ENCODE measurements at places on chromosomes 16 and 17.
A peak's percentile ranks its signal among the peaks of the same experiment; 100 is the strongest.

DNA sequence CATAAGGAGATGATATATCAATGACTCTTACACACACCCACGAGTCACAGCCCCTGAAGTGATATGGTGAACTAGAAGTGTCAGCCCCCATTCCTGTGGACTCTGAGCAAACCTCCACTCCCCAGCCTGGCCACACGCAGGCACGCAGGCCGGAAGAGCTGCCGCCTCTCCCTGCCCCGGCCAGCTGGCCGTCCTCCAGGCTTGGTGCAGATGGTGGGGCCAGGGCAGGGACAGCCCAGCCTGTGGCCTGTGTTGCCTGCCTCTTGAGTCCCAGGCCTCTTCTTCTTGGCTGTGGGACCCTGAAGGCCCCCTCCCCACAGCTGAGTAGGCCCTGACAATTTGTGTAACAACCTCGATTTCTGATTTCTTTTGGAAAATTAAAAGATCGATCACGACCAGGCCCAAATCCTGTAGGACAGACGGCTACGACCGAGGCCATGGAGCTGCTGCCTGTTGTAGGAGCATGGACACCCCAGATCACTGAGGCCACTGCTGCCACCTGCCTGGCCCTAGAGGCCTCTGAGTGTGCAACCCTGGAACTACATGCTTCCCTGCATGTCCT is 10.0 kb upstream of the MPRIP start:
- DNase-seq: peak; percentile 73

- DNase-seq: no peak
Measured at GRCh38 chr17:58231641-58232040, 6.7 kb upstream of the LPO start.

- DNase-seq: no peak
Measured at GRCh38 chr17:40021451-40021971, 6.3 kb downstream of the CSF3 start.

- no peak for DNase-seq
Measured at GRCh38 chr17:41919165-41919817, 540 bp upstream of the ACLY start.

DNA sequence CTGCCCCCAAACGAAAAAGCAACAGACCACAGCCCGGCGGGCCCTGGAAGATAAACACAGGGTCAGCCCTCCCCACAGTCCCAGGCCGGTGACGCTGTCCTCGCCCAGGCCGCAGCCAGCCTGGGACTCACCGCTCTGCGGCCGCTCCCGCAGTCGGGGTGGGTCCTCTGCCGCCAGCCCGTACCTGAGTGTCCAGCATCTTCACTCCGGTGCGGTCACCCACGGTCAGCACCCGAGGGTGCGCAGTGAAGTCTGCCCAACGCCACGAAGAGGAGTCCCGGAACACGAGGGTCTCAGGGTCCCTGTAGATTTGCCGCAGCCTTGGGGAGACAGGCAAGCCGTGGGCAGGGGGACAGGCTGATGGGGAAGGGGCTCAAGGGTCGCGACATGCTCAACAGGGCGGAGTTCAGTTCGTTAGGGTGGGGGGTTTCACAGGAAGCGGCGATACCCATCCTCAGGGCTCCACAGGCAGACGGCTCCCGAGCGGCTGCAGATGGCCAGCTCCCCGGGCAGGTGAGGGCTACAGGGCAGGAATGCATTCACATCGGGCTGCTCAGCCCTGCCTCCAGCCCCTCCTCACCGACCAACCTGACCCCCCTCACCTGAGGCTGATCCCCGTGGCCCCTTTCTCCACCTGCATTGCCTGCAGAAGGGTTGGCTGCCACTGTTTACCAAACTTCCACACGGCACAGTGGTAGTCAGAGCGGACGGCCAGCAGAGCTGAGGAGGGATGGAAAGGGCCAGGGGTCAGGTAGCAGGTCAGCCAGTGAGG is 5.5 kb downstream of the TAF1C start:
- no peak for DNase-seq

GRCh38 chr17:27848931-27849330 is 44.2 kb downstream of the LYRM9 start:
- DNase-seq: peak; percentile 57

- DNase-seq: no peak
Measured at GRCh38 chr17:3656353-3656752, 12.0 kb downstream of the TAX1BP3 start.

DNA sequence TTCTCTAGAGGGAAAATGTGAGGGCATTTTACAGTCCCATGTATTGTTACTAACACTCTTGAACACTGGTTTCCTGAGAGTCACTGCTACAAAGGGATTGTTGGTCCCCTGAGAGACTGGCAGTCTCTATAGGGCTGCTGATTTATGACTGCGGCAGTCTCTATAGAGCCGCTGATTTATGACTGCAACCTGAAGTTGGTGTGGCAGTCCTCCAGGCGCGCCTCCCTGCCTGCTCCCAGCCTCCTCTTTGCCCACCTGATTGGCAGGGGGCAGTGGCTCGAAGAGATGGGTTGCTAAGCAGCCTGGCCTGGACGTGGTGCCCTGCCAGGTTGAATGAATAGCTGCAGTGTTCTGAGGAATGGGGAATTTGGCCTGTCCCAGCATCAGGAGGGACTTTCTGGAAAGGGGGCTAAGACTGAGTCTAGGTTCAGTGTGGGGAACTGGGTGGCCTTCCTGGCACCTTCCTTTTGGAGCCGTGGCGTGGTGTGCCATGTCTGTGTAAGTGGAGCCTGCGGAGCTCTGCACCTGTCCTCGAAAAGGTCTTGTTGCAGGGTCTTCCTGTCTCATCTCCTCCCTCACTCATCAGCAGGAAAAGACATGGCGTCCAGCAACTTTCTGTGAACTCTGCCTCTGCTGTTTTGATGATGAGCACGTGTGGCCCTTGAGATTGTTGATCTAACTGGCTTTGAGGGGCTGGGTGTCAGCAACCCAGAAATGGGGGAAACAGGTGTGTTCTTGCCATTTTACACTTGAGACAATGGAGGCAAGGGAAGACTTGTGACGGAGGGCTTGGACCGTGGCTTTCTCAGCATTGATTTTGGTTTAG is 24.9 kb downstream of the SAP30BP start:
- DNase-seq: no peak

- no peak for DNase-seq
Measured at GRCh38 chr17:16617481-16618060, 36.1 kb downstream of the ZNF624 start.

- DNase-seq: no peak
Measured at GRCh38 chr16:58001781-58002415, 691 bp downstream of the USB1 start.

DNA sequence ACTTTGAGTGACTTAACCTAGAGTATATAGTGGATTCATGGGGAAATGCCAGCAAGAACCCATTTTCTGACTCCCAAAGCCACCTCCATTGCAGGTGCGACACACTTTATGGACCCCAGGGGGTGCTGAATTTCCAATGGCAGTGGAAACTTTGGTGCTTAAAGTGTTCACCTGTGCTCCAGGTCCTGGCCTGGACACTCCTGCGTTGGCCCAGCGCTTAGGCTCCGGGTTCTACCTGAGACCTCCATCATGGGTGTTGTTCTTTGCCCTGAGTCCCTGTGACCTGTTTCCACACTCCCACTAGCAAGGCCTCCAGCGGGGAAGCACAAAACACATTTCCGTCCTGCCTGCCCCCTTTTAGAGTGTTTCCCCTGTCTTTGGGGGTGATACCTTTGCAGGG is 3.0 kb downstream of the CCNF start:
- DNase-seq: no peak
